ENCODE measurements at places on chromosomes 7 and 10.

DNA sequence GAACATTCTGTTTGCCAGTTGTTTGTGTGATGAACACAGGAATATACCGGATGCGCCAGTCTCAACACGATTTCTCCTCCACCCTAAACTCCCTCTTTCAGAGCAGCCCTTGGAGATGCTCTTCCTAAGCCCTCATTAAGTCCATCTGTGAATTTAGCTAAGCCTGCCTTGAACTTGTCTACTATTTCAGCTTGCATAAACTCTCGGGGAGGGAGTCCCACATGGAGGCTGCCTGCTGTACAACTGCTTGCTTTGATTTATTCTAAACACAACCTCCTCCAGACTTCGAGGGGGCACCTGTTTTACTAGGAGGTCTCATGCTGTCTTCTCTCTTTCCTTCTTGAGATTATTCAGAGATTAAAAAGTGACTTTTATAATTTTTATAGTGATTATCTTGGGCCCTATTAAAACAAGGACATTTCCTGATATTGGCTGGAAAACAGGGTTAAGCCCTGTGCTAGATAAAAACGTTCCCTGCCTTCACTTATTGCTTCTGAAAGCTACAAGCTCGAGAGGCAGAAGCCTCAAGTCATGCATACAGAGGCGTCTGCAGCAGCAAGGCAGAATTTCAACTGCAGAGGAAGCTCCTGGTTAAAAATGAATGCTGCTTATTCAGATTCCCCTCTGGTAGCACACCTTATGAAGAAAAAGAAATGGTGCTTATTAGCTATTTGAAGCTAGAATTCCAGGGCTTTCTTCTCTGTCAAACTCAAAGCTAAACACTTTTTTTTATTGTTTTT is 174.3 kb downstream of the FANK1 start:
- no peak for DNase-seq

DNA sequence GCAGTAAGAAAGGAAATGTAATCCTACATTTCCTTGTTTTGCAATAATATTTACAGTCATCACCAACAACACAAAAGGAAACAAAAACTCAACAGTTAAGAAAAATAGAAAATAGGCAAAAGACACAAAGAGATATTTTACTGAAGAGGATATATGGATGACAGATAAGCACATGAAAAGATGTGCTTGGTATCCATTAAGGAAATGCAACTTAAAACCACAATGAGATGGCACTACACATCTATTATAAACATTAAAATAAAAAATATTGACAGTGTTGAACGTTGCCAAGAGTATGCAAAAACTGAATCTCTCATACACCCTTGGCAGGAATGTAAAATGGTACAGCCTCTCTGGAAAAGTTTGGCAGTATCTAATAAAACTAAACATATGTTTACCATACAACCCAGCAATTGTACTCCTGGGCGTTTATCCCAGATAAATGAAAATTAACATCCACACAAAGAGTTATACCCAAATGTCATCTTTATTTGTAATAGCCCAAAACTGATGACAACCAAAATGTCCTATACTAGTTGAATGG is 5.4 kb downstream of the CEP41 start:
- no peak for DNase-seq

DNA sequence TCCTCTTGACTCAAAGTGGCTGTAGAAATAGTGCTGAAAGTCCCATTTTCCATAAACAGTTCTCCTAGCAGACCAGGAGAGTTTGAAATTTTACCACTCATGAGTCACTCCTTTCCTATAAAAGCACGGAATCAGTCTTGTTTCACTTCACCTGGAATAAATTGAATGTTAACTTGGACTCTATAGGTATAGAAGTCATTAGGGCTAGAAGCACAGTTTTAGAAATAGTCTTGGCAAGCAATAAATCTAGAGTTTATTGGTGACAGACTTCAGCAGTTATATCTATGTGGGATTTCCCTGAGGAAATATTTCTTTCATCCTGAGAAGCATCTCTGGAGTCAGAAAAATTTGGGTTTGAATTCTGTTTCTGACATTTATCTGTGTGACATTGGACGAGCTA is 212.4 kb downstream of the RNLS start:
- DNase-seq, result no peak

DNA sequence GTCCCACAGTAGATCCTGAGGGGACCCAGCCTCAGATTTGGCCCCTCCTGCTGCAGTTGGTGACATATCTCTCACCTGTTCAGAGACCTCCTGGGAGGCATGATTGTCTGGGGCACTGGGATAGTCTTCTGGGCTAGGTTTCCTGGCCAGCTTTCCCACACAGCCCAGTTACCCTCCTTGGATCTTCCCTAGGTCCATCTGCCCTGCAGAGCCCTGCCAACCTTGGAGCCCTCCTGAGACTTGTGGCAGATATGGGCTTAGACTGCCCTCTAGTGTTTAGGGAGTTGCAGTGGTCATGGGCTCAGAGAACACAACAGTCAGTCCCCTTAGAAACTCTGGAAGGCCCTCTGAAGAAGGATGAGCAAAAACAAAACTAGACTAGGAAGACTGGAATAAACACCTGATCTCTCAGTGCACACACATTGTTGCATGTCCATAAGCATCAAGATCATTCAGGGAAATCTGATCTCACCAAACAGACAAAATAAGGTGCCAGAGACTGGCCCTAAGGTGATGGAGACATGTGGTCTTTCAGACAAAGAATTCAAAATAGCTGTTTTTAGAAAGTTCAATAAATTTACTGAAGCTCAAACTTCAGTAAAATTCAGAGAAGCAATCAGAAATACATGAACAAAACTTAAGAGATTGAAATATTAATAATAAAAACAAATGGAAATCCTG is 324.6 kb downstream of the ATRNL1 start:
- DNase-seq, result no peak

GRCh38 chr10:104664205-104664604 is 23.1 kb downstream of the SORCS3 start:
- DNase-seq, result no peak
